GM12892 (cell line): ENCODE measurements at places on chromosomes 5 and 9.
A peak's percentile ranks its signal among the peaks of the same experiment; 100 is the strongest.

- DNase-seq: peak; percentile 44
These were observed 19.2 kb upstream of the SHB start for GRCh38 chr9:38088006-38088925.

DNA sequence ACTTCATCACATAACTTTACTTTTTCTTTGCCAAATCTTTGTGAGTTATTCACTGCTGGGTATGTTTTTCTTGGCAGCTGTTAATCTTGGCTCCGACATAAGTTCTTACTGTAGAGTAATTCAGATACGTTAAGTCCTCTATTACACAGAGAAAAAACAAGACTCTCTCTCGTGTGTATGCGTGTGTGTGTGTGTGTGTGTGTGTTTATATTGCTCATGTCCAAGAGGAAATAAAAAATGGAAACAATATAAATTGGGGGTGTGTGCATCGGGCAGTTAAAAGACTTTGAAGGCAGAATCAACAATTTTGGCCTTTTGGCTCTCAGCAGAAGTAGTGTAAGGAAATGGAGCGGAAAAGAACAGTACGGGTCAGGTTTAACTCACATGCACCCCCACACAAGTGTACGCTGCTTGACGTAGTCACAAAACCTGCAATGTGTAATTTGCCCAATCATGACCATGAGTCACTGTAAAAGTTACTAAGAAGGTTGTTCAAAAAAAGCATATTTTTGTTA lies 67.2 kb upstream of the IFNE start:
- DNase-seq: no peak

- no peak for DNase-seq
These were observed 465.7 kb downstream of the DIRAS2 start for GRCh38 chr9:90176901-90177300.

DNA sequence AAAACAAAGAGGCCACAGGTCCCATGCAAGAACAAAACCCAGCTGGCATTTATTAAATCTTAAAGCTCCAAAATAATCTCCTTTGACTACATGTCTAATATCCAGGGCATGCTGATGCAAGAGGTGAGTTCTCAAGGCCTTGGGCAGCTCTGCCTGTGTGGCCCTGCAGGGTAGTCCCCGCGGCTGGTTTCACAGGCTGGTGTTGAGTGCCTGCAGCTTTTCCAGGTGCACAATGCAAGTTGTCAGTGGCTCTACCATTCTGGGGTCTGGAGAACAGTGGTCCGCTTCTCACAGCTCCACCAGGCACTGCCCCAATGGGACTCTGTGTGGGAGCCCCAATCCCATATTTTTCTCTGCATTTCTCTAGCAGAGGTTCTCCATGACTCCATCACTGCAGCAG lies 54.4 kb upstream of the HCN1 start:
- DNase-seq: no peak

GRCh38 chr5:53568871-53569270 lies 8.4 kb downstream of the NDUFS4 start:
- no peak for DNase-seq

GRCh38 chr5:11357928-11358327 lies 546.3 kb downstream of the CTNND2 start:
- no peak for DNase-seq

GRCh38 chr5:588406-588995 lies 23.6 kb upstream of the CEP72 start:
- DNase-seq: no peak

GRCh38 chr9:114445616-114446015 lies 57.8 kb upstream of the AKNA start:
- no peak for DNase-seq

- DNase-seq: no peak
These were observed 321.3 kb downstream of the EPB41L4A start for GRCh38 chr5:112097768-112098167.

- DNase-seq: no peak
These were observed 6.2 kb upstream of the SHB start for GRCh38 chr9:38075272-38075671.

DNA sequence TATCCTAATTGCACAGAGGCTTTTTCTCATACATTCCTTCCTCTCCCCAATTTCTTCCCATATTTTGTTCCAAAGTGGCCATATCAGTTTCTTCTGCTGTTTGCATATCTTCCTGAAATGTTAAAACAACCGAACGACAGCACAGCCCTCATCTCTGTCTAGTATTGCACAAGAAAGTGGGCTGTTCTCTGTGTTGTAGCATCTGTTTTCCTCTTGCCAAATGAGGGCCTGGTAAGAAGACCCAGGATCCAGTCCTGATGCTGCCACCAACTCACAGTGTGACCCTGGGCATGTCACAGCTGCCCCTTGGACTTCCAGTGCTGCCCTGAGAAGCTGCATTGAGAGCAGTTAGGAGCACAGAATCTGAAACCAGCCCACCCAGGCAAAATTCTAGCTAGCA lies 4.1 kb downstream of the SLC31A2 start:
- no peak for DNase-seq

DNA sequence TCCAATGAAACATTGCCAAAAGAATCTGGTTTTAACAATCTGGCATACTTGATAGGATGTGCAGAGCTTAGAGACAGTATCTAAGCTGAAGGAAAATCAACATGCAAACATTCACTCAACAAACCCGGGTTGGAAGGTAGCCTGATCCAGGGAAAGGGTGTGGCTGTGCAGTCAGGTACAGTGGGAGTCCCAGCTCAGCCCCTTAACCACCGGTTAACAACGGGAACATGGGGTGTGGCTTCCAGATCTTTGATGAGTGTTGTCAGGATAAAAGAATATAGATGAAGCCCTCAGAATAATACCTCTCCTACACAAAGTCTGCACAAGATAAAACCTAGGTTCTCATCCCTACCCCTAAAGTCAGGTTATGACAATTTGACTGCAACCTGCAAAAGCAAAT lies 127.3 kb downstream of the CDK5RAP2 start:
- DNase-seq: no peak

DNA sequence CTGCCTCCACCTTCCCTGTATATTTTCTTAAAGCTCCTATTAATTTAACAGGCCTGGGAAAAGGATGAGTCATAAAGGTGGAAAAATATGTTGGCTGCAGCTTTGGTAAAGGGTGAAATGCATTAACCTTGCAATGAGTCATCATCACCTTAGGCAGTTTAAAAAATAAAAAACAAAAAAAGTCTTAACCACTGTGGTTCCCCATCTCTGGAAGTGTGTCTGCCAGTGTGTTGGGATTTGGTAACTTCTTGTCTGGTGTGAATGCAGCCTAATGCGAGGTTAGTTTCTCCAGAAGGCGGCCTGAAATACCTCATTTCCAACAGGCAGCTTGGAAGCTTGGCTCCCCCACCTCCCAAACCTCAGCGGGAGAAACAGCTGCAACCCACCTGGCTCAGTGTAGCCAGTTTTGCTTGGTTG lies 265.3 kb upstream of the GAS1 start:
- no peak for DNase-seq
